Activated CD8-positive, alpha-beta memory T cell treated with anti-CD3 and anti-CD28 coated beads for 4 hours (primary cell): ENCODE measurements at places on chromosomes 1 and 21.

GRCh38 chr1:206506405-206507283 lies 687 bp upstream of the RASSF5 start:
- no peak for DNase-seq

GRCh38 chr1:13513895-13514546 lies at the start of gene LRRC38:
Gene LRRC38 (minus strand): TSS chr1:13514003. CDS start chr1:13513593, 410 bp downstream.
- no peak for DNase-seq

DNA sequence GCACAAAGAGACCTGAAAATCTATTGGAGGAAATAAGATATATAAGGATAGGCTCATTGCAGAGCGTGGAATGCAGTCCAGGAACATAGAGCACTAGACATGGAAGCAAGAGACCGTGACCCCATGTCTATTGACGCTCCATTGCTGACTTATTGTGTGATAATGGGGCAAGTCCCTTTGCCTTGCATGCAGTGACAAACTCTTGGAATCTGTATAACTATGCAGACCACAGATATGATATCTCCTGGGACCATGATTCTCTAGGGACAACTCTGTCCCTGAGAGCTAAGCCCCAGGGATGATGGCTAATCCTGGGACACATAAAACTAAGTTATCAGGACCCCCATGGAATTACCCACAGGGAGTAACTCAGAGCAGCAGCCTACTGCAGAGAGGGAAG lies 73.1 kb upstream of the PRDX6 start:
- DNase-seq: no peak

DNA sequence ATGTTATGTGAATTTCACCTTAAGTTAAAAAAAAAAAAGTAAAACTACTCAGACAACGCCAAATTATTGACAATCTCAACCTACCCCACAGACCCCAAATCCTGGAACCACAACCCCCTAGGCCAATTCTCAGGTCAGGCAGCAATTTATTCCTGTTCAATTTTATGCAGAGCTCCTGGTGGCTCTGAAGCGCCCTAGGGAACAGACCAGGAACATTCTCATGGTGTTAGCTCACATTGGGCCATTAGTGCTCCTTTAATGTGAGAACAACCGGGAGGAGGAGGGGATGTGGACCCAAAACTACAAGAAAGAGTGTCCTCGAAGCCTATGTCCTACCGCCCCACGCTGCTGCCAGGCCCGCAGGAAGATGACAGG lies 403 bp upstream of the PSEN2 start:
- no peak for DNase-seq

GRCh38 chr1:160665330-160666078 lies 18.7 kb upstream of the SLAMF1 start:
- no peak for DNase-seq

DNA sequence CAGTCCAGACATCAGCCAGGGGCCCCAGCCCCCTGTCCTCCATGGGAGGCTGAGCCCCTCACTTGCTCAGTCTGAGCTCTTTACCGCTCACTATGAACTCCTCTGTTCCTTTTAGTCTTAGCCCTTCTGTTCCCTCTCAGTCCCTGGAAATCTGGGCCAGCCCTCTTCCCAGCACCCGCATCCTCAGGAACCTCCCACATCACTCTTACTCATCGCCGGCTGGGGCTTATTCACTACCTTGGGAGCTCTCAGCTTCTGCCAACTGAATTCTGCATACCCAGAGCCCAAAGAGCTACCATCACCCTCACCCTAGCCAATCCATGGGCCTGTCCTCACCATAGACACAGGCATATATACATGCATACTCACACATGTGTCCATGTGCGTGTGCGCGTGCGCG lies 11.5 kb downstream of the KNCN start:
- DNase-seq: no peak

- DNase-seq: no peak
Observed at GRCh38 chr21:41506611-41507520, 1.1 kb downstream of the TMPRSS2 start.

GRCh38 chr21:42346866-42347600 lies 3.8 kb downstream of the TFF2 start:
- DNase-seq: no peak

GRCh38 chr1:47784497-47784822 lies 212.7 kb downstream of the TRABD2B start:
- DNase-seq: no peak

- no peak for DNase-seq
Observed at GRCh38 chr1:203143641-203144040, 16.1 kb downstream of the ADORA1 start.

GRCh38 chr1:51283979-51284378 lies 46.4 kb downstream of the TTC39A start:
- DNase-seq: no peak

GRCh38 chr1:85153149-85153891 lies 47.5 kb downstream of the SYDE2 start:
- no peak for DNase-seq

DNA sequence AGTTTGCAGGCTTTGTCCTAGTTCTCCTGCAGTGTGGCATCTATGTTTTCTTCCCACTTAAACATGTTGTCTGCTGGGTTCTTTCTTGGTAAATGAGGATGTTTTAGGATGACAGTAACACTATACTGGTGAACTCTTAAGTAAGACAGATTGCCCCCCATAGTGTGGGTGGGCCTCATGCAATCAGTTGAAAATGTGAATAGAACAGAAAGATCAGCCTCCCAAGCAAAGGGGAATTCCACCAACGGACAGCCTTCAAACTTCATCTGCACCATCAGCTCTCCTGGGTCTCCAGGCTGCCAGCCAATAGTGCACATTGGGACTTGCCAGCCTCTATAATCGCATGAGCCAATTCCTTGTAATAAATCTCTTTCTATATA lies 10.7 kb upstream of the TARBP1 start:
- no peak for DNase-seq

DNA sequence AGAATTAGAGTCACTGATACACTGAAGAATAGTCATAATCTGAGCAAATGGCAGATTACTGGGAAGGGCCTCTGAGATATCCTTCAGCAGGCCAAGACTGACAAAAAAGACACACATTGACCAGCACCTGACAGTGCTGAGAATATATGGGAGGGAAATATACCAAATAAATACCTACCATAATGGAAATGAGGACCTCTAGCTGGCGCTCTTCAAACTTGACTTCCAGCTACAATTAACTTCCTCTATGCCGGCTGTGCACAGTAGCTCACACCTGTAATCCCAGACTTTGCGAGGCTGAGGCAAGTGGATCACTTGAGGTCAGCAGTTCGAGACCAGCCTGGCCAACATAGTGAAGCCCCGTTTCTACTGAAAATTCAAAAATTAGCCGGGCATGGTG lies 69.5 kb downstream of the NPHS2 start:
- DNase-seq: no peak

- DNase-seq: no peak
Observed at GRCh38 chr21:28135646-28136045, 857.0 kb downstream of the LTN1 start.

- DNase-seq: no peak
Observed at GRCh38 chr1:68908316-68908715, 411.4 kb upstream of the DEPDC1 start.
